ENCODE measurements at places on chromosomes 5 and 9.

DNA sequence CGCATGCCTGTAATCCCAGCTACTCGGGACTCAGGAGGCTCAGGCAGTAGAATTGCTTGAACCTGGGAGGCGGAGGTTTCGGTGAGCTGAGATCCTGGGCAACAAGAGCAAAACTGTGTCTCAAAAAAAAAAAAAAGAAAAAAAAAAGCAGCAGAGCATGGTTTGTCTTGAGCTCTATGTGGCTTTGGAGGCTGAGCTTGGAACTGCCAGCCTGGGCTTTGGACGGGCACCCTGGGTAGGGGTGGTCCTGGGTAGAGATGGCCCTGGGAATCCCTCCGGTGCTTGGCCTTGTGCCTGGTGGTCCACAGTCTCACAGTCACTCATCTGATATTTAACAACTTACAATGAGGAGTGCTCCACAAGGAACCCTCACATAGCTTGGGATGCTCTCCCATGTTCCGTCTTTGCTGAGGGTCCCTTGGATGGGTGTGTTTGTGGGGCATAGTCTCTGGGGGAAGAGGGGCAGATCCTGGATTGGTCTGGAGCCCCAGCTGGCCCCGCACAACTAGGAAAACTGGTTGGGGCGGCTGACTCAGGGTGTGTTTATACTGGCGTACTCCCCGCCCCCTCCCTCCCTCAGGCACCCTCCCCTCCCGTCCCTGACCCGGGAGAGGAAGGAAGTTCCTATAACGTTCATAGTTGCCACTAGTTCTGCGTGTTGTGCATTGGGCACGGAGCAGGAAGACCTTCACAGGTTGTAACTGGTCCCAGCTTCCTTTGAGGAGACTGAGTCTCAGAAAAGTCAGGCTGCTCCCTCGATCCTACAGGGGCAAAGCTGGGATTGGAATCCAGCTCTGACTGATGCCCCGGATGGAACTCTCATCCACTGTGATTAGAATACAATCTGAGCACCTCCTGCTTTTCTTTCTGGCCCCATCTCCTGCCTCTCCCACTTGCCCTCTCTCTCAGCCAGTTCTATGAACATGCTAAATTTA is 11.2 kb downstream of the IER5L start:
- DNase-seq: peak; percentile 75

DNA sequence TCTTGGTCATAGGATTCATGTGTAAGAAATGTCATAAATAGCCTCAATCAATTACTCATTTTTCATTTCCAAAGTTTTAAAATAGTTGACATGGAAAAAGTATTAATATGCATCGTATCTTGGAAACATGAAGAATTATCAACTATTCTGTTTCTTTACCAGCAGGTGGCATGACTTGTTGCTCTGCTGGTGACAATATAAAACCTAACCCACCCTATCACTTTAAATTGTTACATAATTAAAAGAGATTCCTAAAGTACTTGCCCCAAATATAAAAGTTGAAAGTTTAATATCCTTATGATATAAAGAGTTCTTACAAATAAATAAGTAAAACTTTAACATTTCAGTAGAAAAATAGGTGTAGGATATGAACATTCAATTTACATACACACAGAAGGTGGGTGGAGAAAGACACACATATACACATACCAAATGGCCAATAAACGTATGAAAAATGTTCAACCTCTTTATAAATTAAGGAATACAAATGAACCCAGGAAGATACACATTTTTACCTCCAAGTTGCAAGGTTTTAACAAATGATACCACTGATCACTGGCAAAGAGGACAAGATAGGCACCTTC is 30.6 kb downstream of the MAP1B start:
- no peak for DNase-seq

GRCh38 chr5:148085977-148086705 is 22.4 kb downstream of the SPINK5 start:
- DNase-seq: no peak

GRCh38 chr5:165201771-165202518 is 1696.5 kb downstream of the MAT2B start:
- no peak for DNase-seq

DNA sequence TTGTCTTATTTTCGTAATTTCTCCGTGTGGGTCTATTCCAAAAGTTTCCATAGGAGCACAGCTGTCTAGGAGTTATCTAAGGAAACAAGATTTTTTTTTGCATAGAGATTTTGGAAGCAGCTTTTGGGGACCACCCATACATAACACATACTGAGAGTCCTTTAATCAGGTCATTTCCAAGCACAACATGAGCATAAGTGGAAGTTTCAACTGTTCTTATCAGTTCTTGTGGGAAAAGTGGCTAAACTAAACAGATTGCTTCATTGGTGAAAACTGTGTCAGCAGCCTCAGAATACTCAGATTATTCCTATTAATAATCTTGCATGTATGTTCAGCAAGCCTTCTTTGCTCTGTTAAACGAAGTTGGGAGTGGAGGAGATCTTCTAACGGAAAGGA is 153.6 kb upstream of the TYRP1 start:
- no peak for DNase-seq

DNA sequence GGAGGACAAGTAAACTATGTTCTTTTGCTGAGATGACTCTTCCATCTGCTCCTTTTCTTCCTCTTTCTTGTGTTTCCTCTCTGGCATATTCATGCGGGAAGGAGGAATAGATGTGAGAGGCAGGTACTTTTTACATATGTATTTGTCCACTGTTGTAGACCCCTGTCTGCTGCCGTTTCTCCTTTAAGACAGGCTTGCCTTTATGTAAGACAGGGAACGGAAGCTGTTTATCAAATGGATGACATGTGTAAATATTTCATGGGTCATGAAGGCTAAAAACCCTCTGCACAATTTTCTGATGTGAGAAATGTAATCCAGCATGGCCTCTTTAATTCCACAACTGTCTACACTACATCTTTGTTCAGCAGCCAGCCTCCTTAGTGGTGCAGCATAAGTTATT is 1525.5 kb upstream of the NUDT12 start:
- peak; percentile 1 for DNase-seq

DNA sequence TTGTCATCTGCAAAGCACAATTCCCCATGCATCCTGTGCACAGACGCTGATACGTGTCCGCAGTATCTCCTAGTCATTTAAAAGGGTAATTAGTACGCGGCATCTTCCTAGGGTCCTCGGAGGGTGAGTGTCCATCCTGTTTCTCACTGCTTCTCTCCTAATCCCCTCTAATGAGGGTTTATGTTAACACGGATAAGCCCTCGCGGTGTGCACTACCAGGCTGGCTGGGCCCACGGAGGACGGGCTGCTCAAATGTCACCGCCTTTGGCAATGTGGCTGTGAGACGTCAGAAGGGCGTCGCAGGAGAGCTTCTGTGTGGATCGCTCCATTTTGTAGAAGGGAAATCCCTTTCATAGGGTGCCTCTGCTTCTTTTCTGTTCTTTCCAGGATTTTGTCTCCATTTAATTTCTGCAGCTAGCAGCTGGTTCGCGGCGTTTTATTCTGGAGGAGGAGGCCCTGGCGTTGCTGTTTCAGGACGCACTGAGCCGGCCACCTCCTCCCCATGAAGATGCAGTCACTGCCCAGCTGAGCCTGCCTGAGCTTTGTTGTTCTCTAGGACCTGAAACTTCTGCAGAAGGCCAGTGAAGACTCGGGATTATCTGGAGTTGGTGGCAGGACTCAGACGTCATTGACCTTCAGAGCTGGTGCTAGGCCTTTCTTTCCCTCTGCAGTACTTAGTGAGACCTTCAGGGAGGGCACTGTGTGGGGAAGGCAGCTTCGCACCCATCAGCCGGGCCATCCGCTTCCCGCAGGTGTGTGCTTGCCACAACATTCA is 326.1 kb upstream of the IRX1 start:
- DNase-seq: no peak

- DNase-seq: no peak
These were observed 15.8 kb upstream of the CAPSL start for GRCh38 chr5:35954175-35954574.

DNA sequence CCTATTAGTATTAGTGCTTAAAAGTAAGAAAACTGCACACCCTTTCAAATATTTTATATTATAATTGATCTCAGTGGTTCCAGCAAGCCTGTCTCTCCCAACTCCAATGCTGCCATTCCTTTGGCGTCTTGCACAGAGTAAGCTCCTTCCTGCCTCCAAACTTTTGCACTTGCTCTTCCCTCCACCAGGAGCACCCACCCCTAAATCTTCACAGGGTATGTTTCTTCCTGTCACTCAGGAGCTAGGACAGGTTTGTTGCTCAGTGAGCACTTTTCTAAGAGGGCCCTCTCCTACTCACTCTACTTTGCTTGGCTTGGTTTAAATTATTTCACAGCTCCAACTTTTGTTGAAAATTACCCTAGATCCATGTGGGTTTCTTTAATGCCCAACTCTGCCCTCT is 189.1 kb upstream of the ADRA1B start:
- DNase-seq: no peak

DNA sequence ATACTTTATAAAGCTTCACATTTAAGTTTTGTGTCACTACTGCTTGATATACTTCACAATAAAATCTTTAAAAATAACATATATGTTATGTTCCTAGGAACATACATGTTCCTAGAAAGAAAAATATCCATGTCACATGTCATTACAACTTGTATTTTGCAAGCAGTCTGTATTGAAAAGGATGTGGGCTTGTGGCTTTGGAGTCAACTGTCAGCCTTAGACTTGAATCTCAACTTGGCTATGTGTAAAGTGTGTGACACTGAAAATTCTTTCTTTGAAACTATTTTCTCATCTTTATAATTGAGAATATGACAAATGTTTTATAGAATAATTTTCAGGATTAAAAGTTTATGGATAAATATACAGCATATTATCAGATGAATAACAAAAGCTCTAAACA is 273.1 kb downstream of the KIAA0825 start:
- no peak for DNase-seq

DNA sequence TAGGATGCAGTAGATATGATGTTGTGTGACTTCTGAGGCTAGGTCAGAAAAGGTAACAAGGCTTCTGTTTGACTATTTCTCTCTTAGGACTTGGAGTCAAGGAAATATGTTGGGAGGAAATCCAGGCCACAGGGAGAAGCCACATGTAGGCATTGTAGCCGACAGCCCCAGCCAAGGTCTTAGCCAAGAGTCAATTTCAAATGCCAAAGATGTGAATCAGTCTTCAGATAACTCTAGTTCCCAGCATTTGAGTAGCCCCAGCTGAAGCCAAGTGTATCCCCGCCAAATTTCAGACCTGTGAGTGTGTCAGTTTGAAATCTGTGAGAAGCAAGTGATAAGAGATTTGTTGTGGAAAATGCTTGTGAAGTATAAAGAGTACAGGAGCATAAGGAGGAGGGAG is 38.1 kb upstream of the ISL1 start:
- DNase-seq: no peak

Measured in left kidney (tissue), 8 donors.